Tibial artery (tissue), 4 donors: ENCODE measurements at places on chromosomes 13 and 19.

GRCh38 chr19:46766569-46767317 lies 20.5 kb upstream of the STRN4 start:
- peak; percentile 51 for DNase-seq

DNA sequence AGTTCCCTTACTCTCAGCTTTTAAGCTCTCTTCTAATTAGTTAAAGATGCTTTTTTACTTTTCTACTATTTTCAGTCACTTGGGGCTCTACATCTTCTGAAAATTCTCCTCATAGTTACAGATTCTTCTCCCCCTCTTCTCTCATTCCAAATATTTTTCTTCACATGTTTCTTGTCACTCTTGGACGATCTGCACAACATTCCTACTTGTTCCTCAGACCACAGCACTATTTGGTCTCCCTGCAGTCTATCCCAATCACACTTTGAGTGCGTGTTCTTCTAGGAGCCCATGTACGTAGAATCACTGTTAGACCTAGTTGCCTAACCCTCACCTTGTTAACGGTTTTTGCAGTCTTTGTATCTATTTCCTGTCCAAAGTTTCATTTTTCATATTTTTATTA lies 222.5 kb upstream of the SPRY2 start:
- DNase-seq = no peak

- DNase-seq = no peak
These were observed 17.9 kb upstream of the RFC3 start for GRCh38 chr13:33799950-33800592.

DNA sequence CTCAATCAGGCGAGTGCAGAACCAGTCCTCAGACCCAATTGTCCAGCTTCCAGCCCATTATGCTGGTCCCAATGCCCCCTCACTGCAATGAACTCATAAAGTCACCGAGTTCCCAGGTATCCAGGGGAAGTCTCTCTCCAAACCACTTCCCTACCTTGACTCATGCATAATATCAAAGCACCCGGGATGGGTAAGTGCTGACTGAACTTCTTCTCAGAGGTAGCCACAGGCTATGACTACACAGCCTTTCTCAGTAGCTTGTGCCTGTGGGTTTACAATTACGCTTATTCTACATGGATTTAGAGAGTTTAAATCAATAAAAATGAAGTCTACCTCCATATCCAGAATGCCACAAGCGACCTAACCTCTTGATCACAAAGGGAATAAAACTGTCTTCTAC lies 1.7 kb upstream of the C13orf42 start:
- DNase-seq = no peak

GRCh38 chr19:3987619-3988371 lies 2.5 kb upstream of the EEF2 start:
- peak; percentile 90 for DNase-seq

GRCh38 chr19:3821857-3822364 lies 35.7 kb upstream of the MATK start:
- peak; percentile 74 for DNase-seq

- DNase-seq = no peak
These were observed 7.4 kb upstream of the ESD start for GRCh38 chr13:46804391-46804815.

GRCh38 chr19:29855741-29856500 lies 44.1 kb downstream of the CCNE1 start:
- DNase-seq = no peak

GRCh38 chr19:44597131-44597491 lies 16.3 kb upstream of the IGSF23 start:
- no peak for DNase-seq

DNA sequence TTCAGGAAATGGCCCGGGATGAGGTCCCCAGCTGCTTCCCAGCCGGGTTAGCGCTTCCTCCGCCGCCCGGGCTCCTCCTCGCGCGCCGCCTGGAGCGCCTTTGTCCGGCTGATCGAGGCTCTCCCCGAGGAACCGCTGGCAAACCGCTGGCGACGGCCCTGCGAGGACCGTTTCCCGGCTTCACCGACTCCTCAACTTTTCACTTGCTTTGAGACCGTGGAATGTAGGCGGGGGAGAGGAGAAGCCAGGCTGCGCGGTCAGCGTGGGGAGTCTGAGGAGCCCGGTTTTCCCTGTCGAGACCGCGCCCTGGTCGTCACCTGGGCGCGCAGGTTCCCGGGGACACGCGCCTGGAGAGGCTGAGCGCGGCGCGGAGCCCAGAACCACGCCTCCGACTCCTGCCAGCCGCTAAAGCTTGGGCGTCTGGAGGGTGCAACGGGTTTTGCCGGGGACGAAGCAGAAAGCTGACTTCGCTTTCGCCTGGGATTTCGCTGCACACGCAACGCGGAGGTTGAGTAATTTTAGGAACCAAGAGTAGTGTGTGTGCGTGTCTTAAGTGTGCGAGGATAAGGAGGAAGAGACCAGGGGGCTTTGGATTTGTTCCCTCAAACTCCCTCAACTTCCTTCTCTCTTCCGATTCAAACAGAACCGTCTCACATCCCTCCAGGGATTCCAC lies 7.3 kb upstream of the DGKH start:
- DNase-seq = peak; percentile 22

GRCh38 chr13:71602344-71602743 lies 264.7 kb downstream of the DACH1 start:
- no peak for DNase-seq

DNA sequence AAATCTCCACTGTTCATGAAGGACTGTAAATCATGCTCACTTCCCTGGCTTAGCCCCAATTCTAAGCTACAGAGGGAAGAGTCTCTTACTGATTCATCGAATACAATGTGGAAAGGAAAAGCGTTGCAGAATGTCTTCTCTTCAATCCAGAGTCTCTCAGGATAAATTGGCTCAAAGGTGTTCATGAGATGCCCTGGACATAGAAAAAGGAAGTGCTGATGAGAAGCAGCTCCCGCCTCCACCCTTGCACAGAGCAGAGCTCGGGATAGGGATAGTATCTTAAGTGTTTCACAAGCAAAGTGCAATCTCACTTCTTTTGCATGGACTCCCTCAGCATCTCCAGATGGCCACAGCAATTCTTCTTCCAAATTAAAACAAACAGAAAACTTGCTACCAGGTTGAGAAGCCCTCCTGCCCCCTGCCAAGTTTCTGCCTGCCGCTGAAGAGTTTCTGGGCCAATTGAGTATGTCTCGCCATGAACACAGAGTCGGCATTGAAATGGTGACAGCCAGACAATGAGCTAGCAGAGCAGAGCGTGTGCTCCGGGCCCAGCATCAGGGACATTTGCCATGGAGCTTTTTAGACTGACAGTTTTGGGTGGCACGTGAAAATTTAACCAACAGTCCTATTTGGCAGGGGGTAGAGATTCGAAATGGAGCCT lies 85.7 kb downstream of the C13orf42 start:
- no peak for DNase-seq

- no peak for DNase-seq
These were observed 48.2 kb downstream of the DPY19L3 start for GRCh38 chr19:32453736-32454135.

GRCh38 chr19:351976-352625 lies 7.5 kb upstream of the MIER2 start:
- no peak for DNase-seq

GRCh38 chr19:19619181-19619848 lies 828 bp upstream of the PBX4 start:
- no peak for DNase-seq

DNA sequence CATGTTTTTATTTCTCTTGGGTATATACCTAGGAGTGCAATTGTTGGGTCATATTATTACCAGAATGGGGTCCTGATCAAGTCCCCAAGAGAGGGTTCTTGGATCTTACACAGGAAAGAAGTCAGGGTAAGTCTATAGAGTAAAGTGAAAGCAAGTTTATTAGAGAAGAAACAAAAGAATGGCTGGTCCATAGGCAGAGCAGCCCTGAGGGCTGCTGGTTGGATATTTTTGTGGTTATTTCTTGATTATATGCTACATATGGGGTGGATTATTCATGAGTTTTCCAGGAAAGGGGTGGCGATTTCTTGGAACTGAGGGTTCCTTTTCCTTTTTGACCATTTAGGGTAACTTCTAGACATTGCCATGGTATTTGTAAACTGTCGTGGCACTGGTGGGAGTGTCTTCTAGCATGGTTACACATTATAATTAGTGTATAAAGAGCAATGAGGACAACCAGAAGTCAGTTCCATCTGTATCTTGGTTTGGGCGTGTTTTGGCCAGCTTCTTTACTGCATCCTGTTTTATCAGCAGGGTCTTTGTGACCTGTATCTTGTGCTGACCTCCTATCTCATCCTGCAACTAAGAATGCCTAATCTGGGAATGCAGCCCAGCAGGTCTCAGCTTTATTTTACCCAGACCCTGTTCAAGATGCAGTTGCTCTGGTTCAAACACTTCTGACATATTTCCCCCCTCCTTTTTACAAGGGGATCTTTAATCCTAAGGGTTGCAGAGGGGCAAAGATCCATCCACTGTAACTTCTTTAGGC lies 41.1 kb downstream of the CEACAM1 start:
- DNase-seq = no peak

DNA sequence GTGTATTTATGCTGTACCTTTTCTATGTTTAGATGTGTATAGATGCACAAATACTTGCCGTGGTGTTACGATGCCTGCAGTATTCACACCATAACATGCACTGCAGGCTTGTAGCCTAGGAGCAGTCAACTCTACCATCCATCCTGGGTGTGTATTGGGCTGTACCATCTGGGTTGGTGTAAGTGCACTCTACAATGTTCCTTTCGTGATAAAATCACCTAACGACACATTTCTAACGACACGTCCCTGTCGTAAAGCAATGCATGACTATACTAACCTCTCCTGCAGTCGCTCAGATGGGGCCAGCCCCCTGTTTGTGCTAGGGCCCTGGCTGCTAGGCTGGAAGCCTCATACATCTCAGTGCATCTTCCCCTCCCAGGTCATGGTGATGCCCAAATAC lies 18.4 kb downstream of the CD177 start:
- DNase-seq = no peak

DNA sequence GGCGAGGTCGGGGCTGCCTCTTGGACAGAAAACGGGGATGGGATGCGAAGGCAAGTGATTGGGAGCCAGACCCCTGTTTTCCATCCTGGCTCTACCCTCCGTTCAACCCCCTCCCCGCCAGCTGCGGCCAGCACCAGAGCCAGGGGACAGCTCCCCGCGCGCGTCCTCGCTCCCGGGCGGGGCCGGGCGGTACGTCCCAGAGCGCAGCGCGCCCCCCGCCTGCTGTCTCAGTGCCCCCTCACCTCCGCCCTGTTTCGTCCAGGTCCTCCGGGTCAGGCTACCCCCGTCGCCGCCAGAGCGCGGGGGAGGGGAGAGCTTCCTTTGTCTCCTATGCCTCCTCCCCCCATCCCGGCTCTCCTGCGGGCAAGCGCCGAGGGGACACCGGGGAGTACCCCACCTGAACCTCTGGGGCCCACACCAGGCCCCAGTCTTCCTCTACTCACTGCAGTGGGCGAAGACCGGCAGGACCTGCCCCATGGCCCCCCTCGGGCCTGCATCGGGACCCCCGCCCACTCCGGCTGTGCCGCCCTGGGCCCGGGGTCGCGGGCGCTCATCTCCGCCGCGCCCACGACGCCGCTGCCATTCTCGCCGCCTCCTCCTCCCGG lies 396 bp downstream of the RTN2 start:
- no peak for DNase-seq

DNA sequence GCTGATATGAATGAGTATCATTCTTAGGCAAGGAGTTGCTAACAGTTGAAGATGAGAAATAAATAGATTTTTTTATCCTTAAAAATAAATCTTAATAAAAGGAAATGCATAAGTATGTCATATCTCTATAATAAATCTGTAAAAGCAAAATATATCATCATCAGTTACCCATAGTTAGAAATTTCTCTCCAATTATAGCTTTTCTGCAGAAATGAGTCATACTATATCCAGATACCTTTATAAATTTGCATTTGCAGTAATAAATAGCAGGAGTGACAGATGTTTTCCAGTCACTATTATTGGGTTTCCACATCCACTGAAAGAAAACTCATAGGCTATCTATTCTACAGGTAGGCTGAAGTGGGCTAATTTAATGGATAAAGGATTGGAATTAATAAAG lies 829.8 kb downstream of the PCDH9 start:
- no peak for DNase-seq

DNA sequence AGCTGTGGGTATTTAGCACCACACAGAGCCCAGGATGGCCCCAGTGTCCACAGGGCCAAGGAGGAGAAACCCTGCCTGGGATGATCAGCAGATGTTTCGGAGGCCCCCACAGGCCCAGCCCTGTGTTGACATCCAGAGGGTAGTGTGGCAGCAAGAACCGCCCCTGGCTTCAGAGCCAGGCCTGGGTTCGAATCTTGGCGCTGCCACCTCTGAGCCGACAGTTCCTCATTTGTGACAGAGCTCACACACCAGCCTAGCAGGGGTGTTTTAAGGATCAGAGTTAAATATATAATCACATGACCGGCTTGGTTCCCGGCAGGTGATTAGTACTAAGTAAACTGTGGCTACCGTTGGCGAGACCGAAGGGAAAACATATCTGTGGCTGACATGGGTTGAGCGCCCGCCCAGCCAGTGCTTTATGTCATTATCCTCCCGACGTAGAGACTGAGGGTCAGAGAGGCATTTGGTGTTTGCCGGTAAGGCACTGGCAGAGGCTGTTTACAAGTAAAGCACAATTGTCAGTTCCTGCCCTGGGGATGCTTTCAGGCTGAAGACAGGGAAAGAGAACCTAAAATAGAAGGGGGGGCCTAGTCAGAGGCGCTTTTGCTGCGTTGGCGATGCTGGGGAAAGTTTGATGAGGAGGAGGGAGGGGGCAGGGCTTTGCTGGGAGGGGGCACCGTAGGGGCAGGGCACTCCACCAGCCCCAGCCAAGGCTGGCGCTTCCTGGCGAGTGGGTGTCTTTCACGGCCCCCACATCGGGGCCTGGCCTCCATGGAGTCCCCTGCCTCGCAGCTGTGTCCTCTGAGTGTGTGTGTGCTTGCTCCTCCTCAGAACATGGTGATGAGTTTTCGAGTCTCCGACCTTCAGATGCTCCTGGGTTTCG lies 4.8 kb downstream of the PIAS4 start:
- no peak for DNase-seq

DNA sequence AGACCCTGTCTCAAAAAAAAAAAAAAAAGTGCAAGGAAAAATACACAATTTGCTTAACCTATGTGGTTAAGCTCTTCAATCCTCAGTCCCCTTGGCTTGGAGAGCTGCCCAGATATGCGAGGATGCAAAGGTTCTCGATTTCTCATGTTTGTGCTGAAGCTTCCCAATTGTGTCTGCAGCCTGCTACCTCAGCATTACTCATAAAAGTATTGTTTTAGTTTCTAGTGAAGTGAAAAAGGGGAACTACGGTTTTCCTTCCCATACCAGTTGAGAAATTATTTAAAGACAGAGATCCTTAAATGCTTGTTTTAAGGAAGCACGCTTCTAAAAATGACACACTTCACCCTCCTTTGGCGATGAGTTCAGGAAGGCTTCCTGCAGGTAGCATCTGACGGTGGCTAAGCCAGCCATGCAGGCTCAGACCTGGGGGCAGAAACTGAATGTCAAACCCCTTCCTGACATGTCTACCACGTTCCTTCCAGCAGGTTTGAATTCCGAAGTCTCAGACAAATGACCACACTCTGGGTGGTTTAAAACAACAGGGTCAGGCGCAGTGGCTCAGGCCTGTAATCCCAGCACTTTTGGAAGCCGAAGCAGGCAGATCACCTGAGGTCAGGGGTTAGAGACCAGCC lies 47.9 kb downstream of the RUBCNL start:
- DNase-seq = peak; percentile 67
